ENCODE measurements at places on chromosomes 2 and 18.
A peak's percentile ranks its signal among the peaks of the same experiment; 100 is the strongest.

DNA sequence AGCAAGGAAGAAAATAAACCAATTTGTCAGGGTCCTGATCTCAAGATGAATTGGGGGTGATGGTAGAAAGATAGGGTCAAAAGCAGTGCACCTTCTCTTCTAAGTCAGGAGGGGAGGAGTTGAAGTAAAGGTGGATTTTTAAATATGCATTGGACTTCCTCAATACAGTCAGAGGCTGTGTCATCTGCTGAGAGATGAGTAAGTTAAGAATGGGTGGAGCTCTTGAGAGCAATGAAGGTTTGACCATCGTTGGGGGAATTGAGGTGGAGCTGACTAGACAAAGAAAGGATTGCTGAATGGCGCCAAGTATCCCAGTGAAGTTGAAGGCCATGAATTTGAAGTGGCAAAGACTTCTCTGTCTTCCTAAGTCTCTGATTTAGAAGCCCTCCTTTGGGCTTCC is 18.4 kb upstream of the CPO start:
- DNase-seq, result no peak

DNA sequence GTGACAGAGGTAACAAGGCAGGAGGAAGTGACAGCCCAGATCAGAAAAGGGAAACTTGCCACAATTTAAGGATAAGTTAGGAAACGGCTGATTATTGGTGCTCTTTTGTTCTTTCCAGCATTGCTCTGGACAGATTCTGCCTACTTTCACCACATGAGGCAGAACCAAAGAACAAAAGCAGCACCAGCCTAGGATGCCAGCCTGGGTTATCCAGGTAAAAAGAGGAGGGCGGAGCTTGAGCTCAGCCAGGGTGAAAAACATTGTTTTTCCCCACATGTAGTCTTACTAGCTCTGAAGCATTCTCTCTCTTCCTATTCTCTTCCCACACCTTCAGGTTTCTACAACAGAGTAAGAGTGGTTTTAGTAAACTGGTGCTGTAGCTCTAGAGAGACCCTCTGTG is 300.5 kb downstream of the TMX3 start:
- DNase-seq, result no peak

- no peak for DNase-seq
Measured at GRCh38 chr2:168322325-168323007, 75.1 kb upstream of the STK39 start.

DNA sequence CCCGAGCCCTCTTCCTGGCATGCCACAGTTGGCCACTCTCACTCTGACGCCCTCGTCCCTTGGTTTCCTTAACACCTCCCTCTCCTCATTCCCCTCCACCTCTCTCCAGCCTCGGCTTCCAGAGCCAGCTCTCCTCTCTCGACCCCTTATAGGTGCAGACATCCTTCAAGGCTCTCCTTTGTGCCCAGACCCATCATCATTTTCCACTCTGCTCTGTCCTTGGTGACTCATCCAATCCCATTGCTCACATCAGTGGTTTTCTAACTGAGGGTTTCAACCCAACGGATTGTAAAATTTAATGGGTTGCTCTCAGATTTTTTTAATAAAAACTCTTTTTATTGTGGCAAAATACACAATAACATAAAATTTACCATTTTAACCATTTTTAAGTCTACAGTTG is 6.2 kb downstream of the ST8SIA5 start:
- no peak for DNase-seq

- DNase-seq, result peak; percentile 36
Measured at GRCh38 chr2:7083580-7084509, 166.6 kb downstream of the RNF144A start.

DNA sequence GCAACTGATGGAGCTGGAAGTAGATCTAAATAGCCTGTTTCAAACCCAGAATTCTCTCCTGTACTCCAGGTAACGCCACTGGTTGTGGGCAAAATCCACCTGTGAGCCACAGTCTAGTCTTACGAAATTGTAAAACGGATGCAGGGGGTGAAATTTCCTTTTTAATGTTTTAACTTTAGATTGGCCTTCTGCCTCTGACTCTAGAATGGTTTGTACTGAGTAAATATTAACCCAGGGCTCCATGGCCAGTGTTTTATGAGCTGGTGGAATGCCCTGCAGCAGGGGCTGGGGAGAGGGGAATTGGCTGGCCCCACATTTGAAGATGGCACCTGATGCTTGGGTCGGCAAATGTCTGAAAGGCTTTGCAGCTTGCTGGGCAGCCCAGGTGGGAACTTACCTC is 156.6 kb downstream of the MYCN start:
- DNase-seq, result no peak

DNA sequence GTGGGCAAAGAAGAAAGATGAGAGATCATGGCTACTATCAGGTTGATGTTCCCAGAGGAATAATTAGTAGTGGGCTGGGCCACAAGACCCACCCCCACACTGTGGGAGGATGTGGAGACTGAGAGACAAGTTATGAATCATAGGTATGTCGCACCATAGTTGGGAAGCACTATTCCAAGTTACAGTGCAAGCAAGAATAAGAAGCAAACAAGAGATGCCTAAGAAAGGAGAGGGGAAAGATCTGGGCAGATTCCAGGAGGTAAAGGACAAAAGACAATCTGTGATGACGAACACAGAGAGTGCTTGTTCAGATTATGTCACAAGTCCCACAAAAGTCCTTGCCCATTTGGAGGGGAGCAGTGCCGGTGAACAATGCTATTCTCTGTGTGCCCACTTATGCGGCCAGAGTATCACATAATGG is 56.6 kb downstream of the FAM228A start:
- DNase-seq, result peak; percentile 46

DNA sequence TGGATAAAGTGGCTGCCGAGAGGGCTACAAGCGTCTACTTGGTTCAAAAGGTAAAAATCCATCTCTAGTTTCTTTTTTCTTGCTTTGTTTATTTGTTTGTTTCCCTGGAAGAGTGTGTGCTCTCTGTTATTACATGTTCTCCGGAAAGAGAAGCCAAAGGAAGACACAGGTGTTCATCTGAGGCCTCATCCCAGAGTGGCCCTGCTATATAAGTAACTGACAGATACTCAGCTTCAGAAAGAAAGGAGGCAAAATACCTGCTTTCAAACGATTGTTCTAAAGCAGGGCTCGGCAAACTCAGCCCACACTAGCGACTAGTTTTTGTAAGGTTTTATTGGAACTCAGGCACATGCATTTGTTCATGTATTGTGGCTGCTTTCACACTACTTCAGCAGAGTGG is 140.0 kb upstream of the ALPP start:
- DNase-seq, result no peak

- DNase-seq, result no peak
Measured at GRCh38 chr2:205776720-205777119, 94.4 kb downstream of the NRP2 start.

GRCh38 chr2:37618326-37618725 is 53.1 kb downstream of the CDC42EP3 start:
- no peak for DNase-seq

- no peak for DNase-seq
Measured at GRCh38 chr2:186572705-186573104, 17.2 kb upstream of the ITGAV start.

GRCh38 chr2:207115715-207116364 is 49.9 kb downstream of the KLF7 start:
- DNase-seq, result no peak

DNA sequence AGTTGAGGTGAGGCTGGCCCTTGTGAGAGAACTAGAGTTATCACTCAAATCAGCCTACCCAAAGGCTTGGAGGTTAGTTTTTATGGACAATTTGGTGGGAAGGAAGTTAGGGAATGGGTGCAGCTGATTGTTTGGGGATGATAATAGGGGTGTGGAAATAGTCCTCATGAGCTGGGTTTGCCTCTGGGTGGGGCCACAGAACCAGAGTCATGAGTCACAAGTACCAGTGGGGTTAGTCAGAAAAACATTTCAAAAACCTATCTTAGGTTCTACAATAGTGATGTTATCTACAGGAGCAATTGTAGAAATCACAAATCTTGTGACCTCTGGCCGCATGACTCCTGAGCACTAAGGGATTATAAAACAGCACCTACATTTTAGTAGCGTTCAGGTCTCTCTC is 630.1 kb upstream of the PIK3C3 start:
- DNase-seq, result peak; percentile 41

DNA sequence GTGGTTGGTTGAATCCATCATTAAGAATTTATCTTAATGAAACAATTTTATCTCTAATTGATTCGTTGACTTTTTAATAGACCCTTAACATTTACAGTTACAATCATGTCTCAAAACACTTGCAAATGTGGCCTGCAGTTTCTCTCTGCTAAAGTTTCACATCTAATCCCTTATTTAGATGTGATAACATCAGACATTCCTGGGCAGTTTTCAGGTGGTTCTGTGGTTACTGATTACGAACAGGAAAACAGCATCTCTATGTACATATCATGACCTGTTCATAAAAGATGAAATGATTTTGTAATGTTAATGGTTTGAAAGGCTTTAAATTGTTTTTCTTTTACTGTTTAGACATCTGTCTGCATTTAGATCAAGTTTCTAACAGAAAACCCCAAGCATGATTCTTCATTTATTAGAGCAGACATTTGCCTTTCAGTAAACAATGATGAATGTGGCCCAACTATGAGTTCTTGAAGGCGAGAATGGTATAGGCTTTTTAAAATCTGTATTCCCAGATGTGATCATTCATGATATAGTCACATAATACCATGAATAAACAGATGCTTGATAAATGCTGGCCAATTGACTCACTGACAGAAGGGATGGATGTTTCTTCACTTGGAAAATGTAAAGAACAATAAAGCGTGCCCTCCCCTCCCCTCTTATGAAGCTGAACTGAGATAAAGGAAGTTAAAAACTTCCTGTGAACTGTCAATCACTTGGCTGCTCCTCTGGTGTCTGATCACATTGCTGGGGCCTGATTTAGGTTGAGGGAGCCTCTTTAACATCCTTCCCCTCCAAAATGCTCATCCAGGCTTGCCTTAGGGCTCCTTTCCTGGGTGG is 3.5 kb downstream of the CAPN14 start:
- no peak for DNase-seq

DNA sequence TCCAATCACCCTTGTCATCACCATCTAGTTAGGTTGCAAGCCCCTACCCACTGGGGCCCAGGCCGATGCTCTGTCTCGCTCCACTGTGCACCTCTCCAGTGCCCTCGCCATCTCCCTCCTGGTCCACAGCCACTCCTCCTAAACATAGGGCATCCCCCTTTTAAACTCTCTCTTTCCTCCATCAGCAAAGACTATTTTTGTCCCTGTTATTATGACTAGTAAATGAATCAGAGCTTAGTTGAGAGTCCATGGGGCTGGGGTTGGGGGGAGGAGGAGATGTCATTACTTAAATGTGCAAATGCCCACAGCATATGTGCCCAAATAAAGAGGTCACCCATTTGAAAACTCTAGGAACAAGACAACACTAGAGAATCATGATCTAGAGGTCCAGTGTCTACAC is 167.4 kb downstream of the TRABD2A start:
- no peak for DNase-seq

GRCh38 chr2:112006076-112006410 is 49.0 kb upstream of the TMEM87B start:
- DNase-seq, result peak; percentile 16

GRCh38 chr2:44098050-44098449 is 70.6 kb upstream of the PPM1B start:
- no peak for DNase-seq

- no peak for DNase-seq
Measured at GRCh38 chr2:231996797-231997540, 35.5 kb downstream of the DIS3L2 start.

DNA sequence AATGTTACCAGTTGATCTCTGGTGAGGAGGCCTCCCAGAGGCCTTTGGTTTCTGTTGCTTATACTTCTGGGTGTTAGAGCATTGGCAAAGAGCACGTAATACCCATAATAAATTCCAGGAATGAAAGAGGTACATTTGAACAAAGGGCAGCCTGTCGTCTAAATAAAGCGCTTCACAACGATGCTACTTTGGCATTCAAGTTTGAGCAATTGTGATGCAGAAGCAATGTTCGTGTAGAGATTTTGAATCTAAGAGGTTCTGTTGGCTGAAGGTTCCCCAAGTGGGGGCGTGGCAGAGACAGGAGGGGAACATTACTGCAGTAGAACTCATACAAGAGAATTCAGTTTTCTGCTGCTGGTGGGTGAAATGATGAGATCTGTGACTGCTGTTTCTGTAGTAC is 27.8 kb downstream of the ZNF532 start:
- no peak for DNase-seq

DNA sequence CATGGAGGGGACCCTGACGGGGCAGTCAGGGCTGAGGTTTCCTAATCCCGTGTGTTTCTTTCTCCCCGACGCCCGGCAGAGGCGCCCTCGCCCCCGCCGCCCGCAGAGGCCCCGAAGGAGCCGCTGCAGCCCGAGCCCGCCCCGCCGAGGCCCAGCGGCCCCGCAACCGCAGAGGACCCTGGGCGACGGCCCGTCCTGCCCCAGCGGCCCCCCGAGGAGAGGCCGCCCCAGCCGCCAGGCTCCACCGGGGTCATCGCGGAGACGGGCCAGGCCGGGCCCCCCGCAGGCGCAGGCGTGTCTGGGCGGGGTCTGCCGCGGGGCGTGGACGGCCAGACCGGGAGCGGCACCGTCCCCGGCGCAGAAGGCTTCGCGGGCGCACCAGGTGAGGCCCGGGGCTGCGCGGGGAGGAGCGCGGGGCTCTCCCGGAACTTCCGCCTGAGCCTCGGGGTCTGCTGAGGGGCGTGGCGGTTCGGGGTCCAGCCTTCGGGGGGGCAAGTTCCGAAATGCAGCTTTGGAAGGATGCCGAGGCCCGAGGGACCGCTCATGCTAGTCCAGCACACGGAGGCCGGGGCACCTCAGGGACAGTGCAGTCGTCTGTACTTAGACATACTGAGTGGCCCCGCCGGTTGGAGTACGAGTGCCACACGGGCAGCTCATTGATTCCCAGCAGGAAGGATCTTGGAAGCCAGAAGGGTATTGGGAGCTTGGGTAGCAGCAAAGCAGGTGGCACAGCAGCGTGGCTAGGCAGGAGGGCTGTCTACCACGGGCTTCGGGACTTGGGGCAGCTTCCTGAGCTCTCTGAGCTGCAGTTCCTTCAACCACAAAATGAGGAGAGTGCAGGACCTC is 60.1 kb downstream of the EMILIN2 start:
- DNase-seq, result no peak

DNA sequence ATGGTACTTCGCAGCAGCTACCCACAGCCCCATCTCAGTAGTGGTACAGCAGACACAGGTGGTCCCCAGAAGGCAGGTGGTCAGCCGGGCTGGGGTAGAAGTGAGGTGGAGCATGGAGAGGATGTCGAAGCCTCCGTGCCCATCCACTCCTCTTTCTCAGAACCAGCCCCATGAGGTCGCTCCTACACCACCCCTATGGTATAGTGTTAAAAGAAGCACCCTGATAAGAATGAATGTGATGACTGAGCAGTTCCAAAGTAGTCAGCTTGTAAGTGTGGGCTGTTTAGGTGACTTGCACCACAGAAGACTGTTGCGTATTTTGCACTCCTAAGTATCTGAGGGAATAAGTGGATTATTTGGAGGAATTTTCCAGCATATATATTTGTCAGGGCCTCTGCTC is 111.3 kb downstream of the WDSUB1 start:
- no peak for DNase-seq

DNA sequence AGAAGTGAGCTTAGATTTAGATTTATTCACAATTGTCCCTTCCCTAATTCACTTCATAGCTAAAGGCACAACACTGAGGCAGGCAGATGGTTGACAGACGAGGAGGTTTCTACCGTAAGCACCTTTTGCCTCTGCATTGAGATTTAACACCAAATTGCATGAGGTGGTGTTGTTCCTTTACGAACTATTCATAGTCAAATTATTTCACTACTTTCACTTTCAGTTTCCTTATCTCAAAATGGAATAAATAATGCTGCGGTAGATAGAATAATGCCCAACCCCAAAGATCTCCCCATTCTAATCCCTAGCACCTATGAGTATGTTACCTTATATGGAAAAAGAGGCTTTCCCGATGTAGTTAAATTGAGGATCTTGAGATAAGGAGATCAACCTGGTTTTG is 58.9 kb upstream of the LINC00305 start:
- DNase-seq, result no peak

Measured in NCI-H226 (cell line).